ENCODE measurements at places on chromosomes 6 and 20.
A peak's percentile ranks its signal among the peaks of the same experiment; 100 is the strongest.

DNA sequence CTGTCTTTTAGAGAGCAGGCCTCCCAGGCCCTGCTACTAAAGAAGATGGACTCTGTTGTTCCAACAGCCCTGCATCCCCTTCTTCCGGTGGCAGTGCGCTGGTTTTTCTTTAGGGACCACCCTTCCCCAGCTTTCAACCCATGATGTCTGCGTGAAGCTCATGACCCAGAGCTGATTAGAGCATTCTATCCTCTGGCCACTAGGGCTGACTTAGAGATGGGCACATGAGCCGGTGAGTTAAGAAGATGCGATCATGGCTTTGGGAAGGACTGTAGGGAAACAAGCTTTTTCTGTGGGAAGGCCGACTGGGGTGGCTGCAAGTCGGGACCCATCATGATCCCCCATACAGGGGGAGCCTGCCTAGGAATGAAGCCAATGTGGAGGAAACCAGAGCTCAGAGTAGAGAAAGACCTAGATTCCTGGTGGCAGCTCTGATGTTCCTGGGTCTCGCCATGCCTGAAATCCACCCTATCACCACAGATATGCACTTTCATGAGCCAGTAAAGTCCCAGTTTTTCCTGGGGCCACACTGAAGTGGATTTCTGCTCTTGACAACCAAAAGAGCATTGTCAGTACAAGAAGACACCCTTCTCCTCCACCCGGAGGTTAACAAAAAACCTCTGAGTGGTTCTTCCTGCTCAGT is 29.1 kb upstream of the STX16 start:
- no peak for DNase-seq

DNA sequence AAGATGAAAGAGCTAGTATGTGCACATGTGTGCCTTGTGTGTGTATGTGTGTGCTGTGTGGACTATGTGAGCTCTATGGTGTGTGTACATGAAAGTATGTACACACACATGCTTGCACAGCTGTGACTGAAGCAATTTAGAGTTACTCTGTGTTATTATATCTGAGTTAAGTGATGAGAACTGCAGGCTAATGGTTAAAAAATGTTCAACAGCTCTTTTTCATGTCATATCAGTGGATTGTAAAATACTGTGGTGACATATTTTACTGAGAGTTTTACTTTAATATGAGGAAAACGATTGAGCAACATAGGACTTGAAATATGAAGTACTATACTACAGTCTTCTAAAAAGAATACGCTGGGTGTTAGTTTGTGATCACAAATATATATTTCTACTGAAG is 195.7 kb upstream of the KCNK16 start:
- no peak for DNase-seq

GRCh38 chr20:10611357-10611756 is 62.4 kb downstream of the JAG1 start:
- peak; percentile 51 for DNase-seq

DNA sequence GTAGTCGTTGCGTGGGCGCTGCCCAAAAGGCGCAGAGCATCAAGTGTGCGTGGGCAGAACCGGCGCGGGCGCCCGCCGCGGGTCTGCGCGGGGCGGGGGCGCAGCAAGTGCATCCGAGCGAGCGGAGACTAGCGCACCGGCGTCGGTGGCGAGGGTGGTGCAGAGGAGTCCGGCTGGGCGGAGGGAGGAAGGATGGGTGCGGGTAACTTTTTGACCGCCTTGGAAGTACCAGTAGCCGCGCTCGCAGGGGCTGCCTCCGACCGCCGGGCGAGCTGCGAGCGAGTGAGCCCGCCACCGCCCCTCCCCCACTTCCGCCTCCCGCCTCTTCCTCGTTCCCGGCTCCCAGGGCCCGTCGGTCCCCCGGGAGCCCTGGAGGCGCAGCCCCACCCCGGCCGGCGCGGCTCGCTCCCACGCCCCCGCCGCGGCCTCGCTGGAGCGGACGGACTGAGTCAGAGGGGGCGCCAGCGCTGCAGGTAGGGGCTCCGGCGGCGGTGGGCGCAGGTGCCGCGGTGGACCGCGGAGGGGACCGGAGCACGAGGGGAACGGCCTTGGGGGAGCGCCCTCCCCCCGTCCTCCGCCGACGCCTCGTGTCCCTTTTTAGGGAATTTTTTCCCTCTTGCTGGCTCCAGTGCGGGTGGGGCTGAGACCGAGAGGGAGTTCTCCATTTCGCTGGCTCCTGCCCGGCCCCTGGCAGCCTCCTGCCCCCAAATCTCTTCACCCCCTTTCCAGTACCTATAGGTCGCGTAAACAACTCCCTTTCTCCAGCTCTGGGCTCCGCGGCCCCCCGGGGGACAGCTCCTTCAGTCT is 1.6 kb upstream of the DBNDD2 start:
- DNase-seq = peak; percentile 63

DNA sequence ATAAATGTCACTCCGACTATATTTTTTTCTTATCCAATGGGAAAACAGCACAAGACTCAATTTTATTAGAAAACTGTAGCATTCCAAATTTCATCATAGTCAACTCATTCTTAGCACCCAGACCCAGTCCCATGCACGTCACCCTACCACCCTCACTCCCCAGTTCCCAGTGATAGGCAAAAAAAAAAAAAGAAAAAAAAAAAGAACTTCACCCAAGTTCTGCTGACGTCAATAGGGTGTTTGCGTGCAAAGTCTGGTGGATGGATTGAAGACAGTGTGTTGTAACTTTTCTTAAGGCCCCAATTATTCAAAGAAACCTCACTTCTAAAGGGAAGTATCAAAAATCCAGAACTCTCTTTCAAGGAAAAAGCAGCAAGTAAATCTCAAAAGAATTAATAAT is 213.9 kb upstream of the PRDM1 start:
- no peak for DNase-seq

DNA sequence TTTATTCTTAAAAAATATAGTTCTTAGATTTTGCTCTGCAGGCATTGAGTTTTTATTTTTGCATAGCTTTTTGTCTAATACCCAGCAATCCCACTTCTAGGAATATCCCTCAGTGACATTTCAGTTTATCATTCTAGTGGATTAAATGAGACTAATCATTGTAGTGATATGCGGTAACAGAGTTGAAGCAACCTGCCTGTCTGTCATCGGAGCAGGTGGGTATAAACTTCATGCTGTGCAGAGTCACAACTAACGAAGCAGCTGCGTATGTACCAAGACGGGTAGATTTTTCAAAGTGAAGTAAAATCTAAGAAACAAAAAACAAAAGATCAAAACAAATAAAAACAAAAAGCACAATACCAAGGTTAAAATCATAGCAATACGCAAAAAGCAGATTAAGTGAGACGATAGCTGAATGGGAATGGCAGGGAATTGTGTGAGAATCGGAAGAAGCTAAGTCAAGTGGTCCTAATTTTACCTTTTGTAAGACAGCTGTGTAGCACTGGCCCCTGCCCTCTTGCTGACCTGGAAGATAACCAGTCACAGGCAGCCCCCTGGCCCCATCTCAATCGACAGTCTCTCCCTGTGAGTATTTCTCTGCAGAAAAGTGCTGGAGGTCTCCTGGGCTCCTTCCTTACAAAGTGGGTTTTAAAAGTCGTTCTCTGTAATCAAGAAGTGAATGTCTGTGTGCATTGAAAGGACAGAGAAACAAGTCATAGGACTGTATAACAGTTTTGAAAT is 169.2 kb downstream of the OR2B2 start:
- DNase-seq = no peak

DNA sequence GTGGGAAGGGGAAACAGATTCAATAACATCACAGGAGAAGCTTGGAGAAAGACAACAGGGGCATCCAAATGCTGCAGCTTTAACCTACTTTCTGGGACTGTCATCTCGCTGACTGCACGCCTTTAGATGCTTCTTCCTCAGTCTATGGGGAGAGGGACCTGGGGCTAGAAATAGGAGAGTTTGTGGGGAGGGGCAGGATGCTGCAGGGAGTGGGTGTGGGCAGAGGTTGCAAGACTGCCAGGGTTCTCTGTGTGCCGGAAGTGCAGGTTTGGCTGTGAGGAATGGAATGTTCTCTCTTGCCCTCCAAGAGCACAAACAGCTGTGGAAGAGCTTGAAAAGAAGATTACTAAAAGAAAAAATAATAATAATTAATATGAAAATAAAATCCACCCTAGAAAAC is 93.2 kb downstream of the FOXO3 start:
- peak; percentile 23 for DNase-seq
